ENCODE measurements at places on chromosomes 2 and 18. TPM values are rescaled to one million over a fixed set of nuclear protein-coding genes. Genes with fewer than 3 reads are reported as not detected.

ACMSD gene
- total RNA-seq: 1.7 TPM

IDH1 gene
- 153 TPM for total RNA-seq

NRP2 gene
- total RNA-seq: 35.6 TPM

PTGR3 gene
- total RNA-seq: 5.5 TPM

POTEC gene
- total RNA-seq: not detected

ANKRD30B gene
- total RNA-seq: not detected

RRM2 gene
- total RNA-seq: 1.3 TPM

CDH19 gene
- under 0.01 TPM for total RNA-seq

UPP2 gene
- not detected for total RNA-seq

ARHGEF33 gene
- total RNA-seq: under 0.01 TPM

HOXD12 gene
- total RNA-seq: not detected

MRPL44 gene
- 45.6 TPM for total RNA-seq

Data from tracheal epithelial cell (primary cell).